ENCODE measurements at places on chromosomes 7 and 10.
A peak's percentile ranks its signal among the peaks of the same experiment; 100 is the strongest.

- DNase-seq, result no peak
Measured at GRCh38 chr10:108849186-108849585, 1074.1 kb downstream of the XPNPEP1 start.

- no peak for DNase-seq
Measured at GRCh38 chr10:72753760-72754231, 61.9 kb downstream of the MCU start.

GRCh38 chr7:121510302-121510701 is 114.2 kb upstream of the FAM3C start:
- DNase-seq, result no peak

DNA sequence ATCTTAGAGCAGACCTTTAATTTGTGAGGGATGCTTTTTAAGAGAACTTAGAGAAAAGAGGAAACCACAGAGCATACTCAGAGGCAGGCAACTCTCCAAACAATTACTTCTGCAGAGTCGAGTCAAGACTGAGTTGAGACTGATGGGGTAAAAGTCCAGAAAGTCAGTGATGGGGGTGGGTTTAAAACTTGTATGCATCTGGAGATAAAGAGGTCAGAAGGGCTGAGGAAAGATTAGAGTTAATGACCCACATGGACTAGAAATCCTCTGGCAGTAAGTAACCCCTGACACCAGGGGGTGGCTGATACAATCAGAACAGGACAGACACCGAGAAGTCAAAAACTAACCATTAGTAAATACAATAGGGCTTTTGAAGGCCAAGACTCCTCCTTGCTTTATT is 42.4 kb upstream of the SEPTIN7 start:
- no peak for DNase-seq

GRCh38 chr10:15744217-15744865 is 24.6 kb upstream of the ITGA8 start:
- peak; percentile 39 for DNase-seq

- no peak for DNase-seq
Measured at GRCh38 chr10:1043532-1043995, 5.4 kb downstream of the IDI1 start.

GRCh38 chr7:26420422-26421019 is 128.9 kb downstream of the SNX10 start:
- DNase-seq, result no peak

Measured in HAP-1 (cell line).